Stimulated activated CD4-positive, alpha-beta T cell treated with anti-CD3 and anti-CD28 coated beads, Interleukin-1b, Interleukin-23, amount 100 ng/mL, for 1 hour (primary cell): ENCODE measurements at places on chromosomes 12 and 14.
A peak's percentile ranks its signal among the peaks of the same experiment; 100 is the strongest.

GRCh38 chr14:64940336-64940910 lies 2.1 kb downstream of the GPX2 start:
- no peak for DNase-seq

- no peak for DNase-seq
These were observed 167.5 kb downstream of the DPF3 start for GRCh38 chr14:72726444-72726843.

DNA sequence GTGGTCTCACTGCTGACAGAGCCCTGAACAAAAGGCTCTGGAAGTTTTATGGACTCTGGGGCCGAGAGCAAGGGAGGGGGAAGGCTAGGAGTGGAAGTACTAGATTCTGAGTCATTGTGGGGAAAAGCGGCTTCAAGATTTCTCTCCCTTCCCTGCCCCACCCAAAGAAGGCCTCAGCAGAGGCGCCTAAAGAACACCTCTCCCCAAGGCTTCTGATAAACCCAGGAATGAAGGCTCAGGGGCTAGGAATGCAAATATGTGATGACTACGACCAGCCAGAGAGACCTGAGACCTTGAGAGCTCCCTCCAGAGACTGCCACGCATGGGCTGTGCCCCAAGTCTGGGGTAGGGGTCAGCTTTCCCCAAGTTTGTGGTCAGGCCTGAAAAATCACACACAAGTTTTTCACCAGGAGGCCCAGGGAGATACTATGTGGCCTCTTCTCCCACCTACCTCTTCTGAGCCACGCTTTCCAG lies 130.7 kb upstream of the HIF1A start:
- no peak for DNase-seq

DNA sequence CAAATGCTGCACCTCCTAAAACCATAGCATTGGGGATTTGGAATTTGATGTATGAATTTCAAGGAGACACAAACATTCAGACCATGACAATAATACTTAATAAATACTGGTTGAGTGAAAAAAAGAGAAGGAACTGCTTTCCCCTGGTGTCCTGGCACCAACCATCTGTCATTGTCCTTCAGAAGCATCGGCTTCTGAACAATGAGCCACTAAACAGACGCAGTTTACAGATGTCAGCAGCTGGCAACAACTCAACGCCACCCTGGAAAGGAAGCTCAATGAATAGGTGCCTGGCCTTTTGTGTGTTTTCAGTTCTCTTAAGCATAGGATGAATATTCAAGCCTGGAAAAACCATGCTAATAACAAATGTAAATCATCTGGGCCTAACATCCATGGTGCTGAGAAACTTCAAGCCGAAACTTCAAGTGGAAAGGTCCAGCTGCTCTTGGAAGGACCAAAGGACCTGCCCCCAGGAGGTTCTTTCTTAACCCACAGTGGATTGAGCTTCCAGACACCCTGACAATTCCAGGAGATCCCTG lies 101.3 kb downstream of the WIF1 start:
- DNase-seq: no peak

DNA sequence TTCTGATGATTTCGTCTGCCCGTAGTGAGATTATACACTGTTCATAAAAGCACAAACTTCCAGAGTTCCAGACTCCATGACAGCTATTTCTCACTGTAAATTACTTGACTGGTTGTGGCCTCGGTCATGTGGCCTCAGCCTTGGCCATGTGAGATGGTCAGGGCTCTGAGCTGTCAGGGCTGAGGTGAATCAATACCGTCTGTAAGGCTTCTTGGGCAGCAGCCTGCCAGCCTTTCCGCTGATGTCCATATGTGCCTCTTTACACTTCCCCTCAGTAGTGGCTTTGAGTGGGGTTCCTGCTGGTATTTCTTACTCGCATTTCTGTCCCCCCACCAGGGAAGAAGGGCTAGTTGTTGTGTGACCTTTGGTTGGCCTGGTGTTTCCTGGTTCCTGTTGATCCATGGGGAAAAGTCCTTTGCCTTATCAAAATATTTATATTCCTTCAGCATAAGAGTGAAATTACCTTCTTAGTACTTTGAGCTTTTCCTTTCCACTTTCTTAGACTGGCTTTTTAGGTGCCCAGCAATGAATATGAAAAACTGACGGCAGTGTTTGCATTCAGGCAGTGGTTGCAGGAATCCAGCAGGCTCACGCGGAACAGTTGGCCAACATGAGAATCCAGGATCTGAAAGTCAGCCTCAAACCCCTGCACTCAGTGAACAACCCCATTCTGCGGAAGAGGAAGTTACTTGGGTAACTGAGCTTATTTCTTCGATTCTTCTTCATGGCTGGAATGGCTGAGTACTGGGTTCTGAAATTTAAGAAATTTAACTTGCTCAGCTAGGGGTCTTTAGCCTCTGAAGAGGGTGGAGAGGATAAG lies 46.1 kb downstream of the MAPKAPK5 start:
- no peak for DNase-seq

GRCh38 chr12:625998-626397 lies 37.2 kb downstream of the NINJ2 start:
- no peak for DNase-seq

DNA sequence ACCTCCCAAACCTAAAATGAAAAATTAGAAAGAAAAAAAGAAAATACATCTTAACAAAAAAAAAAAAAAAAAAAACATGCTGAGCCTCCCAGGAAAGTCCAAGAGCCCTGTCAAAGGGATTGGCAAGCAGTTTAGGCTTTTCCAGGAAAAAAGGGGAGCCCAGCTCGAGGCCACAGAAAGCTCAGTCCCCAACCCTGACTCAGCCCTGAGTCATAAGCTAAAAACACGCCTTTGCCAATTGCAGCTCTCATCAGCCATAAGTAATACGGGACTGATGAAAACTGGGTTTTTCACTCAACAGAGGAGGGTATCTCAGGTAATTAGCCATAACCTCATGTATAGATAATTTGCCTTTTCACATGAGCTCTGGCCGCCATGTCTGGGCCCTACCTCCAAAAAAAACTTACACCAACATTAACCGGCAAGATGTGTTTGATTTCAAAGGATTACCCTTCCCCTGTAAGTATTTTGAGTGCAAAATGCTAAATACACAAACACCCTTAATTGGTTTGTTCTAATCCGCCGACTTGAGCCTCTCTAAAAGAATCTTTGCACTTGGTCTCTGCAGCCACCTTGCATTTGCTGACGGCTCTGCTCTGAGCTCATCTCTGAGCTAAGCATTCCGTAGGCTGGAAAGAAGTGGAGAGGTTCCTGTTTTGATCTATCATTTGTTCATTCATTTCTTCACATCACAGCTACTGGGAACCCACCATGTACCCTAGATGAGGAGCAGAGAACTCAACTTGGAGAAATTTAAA lies 319.2 kb downstream of the BCL11B start:
- no peak for DNase-seq

DNA sequence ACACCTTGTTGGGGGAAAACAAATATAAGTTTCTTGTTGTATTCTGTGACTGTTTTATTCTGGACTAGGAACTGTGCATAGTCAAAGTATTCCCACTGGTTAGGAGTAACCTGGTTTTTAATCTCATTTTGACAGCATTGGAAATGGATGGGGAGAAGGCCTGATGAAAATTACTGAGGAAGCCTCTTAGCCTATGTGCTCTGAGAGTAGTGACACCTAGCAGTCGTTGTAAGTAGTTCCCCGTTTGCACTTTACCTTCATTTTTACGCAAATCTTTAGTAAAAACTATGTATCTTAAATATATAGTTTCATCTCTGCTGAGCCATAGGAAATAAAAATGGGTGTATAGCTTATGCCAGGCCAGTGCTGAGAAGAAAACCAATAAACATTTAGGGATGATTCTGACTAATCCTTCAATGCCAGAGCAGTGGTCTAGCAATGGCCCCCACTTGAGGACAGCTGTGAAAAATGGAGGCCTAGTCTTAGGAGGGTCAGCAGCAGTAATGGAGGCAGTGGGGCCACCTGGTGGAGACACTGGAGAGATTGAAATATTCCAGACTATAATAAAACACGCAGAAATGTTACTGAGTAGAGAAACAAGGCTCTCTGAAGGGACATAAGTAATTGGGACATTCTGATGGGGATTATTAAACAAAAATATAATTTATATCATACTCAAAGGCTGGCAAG lies 133.2 kb upstream of the NOVA1 start:
- DNase-seq: no peak

- no peak for DNase-seq
These were observed 20.0 kb downstream of the BORCS5 start for GRCh38 chr12:12376646-12377448.

DNA sequence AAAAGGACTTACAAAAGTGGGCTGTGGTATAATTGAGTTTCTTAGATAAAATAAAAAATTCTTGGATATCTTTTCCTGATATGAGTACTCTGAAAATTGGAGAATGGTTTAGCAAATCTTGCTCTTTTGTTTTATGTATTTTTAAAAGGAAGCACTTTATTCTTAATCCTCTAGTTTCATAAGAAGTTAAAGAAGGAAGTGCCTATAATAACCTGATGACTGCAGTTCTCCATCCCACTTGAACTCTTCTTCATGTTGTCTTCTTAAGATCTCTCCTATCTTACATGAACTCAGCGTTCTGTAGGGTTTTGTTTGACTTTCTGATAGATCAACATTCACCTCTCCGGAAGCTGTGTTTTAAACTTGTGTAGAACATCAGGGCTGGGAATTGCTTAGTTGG lies 271.0 kb downstream of the ERC1 start:
- DNase-seq: no peak

DNA sequence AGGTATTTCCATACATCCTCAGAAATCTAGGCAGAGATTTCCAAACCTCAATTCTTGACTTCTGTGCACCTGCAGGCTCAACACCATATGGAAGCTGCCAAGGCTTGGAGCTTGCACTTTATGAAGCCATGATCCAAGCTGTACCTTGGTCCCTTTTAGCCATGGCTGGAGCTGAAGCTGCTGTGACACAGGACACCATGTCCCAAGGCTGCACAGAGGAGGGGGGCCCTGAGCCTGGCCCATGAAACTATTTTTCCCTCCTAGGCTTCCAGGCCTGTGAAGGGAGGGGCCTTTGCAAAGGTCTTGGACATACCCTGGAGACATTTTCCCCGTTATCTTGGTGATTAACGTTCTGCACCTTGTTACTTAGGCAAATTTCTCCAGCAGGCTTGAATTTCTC lies 110.5 kb downstream of the IGF1 start:
- DNase-seq: no peak

GRCh38 chr12:73187765-73188164 lies 915.6 kb downstream of the TRHDE start:
- no peak for DNase-seq

DNA sequence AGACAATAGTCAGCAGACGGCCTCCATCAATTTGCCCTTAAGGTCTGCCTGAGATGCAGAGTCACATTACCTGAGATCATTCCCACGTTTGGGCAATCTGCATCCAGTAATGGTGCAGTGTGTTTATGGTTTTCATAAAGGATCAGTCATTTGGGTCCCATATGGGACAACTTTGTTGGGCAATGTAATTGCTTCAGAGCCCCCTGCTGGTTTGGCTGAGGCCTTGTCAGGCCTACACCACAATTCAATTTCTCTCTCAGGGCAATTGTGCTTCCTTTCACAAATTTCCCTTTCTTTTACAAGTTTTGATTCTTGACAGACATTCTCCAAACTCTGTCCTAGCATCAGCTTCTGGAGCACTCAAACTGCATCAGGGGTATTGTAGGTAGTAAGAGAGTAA lies 191.2 kb upstream of the SSTR1 start:
- no peak for DNase-seq

- DNase-seq: no peak
These were observed 100.8 kb downstream of the SAMD4A start for GRCh38 chr14:54667764-54668163.

GRCh38 chr14:75982266-75983018 lies 647 bp upstream of the TGFB3 start:
- peak; percentile 62 for DNase-seq

DNA sequence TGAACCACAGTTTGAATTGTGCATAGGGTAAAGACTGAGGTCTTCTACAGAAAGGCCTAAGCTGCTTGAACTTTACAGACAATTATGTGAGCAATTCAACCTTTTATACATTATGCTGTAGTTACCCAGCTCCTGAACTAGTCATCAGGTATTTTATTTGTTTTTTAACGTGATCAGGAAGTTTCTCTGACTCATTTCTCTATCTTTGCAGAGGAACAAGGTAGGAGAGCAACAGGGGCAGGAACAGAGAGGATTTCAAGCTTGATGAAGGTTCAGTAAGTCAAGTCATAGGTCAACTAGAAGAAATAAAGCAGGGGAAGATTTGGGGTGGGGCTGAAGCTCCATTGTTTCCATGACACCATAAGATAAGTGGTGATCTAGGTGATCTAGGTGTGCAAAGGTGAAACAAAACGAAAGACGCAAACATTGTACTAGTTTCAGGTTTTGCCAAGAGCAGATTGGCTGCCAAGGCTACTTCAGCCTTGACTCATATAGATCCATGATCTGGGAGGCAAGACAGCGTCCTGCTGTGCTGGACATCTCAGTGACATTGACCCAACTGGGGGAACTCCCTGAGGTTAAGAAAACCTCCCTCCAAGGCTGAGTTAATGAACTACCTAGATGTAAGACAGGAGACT lies 198.1 kb downstream of the DAD1 start:
- no peak for DNase-seq

GRCh38 chr14:23430723-23431085 lies 4.8 kb downstream of the MYH7 start:
- DNase-seq: no peak

- DNase-seq: no peak
These were observed 135.8 kb upstream of the PLXNC1 start for GRCh38 chr12:94012590-94012989.

GRCh38 chr12:47549258-47549657 lies 156.6 kb downstream of the RPAP3 start:
- DNase-seq: no peak

DNA sequence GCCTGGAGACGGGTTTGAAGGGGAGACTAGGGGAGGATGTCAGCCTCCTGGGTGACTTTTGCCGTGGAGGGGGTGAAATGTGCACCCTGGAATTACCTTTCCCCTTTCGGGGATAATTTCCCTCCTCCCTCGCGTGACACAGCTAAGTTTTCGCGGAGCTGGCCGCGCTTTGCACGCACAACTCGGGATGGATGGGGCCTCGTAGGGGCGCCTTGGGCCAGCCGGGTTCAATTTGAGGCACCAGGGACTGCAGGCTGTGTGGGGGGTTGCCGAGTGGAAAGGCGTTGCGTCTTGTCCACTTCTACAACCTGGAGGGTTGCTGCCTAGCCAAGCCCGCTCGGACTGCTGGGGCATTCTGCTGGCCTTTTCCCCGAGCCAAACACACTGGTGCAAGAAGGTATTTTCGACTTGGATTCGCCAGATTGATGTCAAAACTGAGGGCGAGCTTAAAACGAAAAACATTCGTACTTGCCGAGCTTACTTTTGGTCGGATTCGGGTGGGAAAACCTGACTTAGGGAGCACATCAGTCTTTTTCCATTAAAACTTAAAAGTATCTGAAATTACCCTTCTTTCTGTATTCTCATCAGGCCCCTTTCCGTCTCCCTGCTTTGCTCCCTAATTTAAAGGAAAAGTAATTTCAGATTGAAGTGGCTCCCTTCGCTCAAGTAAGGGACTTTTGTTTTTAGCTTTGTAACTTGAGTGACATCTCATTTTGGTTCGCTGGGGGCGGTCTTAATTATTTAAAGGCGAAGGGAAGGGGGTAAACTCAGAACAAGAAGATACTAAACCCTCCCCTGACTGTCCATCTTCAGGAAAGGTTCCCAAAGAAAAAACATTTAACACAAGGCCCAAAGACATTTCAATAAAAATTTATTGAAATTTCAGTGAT lies 14.3 kb downstream of the TBX3 start:
- no peak for DNase-seq

GRCh38 chr12:125395583-125396215 lies 330.5 kb downstream of the AACS start:
- DNase-seq: no peak

- DNase-seq: no peak
These were observed 20.5 kb downstream of the HPD start for GRCh38 chr12:121838126-121838525.
